ENCODE measurements at places on chromosomes 6 and 20.

GRCh38 chr20:17808357-17808756 lies 108.6 kb downstream of the BANF2 start:
- DNase-seq: no peak

- peak; percentile 31 for DNase-seq
Observed at GRCh38 chr20:38434301-38434741, 807 bp downstream of the SNHG17 start.

- DNase-seq: no peak
Observed at GRCh38 chr6:33279971-33280511, 3.1 kb downstream of the B3GALT4 start.

GRCh38 chr20:58706975-58707681 lies 14.5 kb downstream of the NPEPL1 start:
- peak; percentile 12 for DNase-seq

GRCh38 chr6:37324131-37325033 lies 29.4 kb upstream of the RNF8 start:
- no peak for DNase-seq

GRCh38 chr20:44609516-44610312 lies 27.3 kb downstream of the PKIG start:
- peak; percentile 79 for DNase-seq

DNA sequence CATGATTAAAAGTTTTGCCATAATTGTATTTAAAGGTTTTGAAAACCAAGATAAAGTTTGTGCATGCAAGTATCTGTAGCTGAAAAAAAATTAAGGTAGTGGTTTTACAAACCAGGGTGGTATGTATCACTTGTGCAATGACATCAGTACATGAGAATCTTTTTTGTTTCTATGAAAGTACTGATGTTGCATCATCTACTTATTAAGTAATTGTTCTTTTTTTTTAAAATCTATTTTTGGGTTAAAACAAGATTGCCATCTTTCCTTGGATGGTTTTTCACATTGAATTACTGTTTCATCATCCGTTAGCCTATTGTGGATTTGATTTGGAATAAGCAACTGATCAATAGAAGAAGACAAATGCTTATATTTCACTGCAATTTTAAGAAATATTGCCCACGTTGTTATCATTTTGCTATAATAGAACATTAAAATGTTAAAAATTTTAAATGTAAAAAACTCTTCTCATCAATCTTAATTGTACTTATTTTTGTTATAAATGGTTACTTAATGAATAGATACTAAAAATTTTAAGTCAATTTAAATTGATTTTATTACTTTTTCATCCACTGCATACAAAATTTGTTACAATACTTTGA lies 39.8 kb upstream of the TAGAP start:
- no peak for DNase-seq

DNA sequence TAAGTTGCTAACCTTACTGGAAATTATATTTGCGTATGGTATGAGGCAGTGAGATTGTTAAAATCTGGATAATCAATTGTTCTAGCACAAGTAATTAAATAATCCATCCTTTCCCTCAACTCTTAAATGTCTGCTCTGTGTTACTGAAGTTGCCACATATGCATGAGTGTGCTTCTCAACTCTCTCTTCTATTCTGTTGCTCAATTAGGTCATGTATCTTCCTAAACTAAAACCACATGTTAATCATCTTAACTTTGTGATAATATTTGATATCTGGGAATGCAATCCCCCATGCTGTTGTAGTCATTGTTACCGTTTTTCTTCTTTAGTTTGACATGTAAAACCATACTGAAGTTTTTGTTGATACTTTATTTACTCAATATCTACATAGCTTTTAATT lies 63.5 kb upstream of the STMND1 start:
- no peak for DNase-seq

GRCh38 chr6:34238585-34239499 lies 2.2 kb downstream of the HMGA1 start:
- no peak for DNase-seq

DNA sequence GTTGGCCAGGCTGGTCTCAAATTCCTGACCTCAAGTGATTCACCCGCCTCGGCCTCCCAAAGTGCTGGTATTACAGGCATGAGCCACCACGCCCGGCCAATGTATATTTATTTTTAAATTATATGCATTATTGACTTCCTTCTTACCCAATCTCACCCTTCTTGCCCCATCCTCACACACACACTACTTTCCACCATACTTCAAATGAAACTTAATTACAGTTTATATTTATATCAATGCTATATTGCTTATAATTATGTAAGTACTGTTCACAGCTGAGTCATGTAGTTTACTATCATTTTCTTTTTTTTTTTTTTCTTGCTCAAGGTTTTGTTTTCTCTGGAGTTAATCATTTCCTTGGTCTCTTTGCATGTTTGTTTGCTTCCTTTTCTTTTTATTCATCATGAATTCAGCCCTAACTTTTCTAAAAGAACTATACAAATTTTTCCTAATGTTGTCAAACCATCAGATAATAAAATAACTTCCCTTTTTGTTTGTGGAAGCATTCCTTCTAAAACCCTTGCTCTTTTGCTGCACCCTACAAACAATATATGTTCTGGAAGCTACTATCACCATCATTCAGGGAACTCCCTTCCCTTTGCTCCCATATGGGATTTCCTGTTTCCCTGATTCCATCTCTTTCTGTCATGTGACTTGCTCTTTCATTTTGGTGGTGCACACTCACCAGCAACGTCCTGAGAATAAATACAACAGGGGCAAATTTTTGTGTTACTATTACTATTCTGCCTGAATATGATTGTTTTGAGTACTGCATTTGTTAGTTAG lies 201.7 kb upstream of the SASH1 start:
- DNase-seq: no peak

DNA sequence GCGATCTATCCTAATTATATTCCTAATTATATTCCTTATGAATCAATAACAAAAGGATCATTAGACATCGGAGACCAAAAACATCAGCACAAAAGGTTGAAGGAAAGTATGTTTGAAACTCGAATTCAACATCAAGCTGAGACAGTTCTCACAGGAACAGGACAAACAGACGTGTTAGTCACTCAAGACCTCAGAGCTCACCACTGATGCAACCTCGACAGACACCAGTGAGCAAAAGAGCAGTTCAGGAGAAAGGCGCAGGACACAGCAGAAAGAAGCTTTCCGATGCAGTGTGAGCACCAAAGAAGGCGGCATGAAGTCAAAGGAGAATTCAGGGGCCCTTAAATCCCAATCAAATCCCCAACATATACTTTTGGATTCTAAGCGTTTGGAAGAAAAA lies 6.3 kb upstream of the RAMACL start:
- DNase-seq: no peak

- no peak for DNase-seq
Observed at GRCh38 chr6:3343089-3343883, 84.5 kb downstream of the PSMG4 start.

GRCh38 chr20:22288957-22289356 lies 295.4 kb downstream of the FOXA2 start:
- no peak for DNase-seq

GRCh38 chr20:34401741-34402455 lies 38.8 kb downstream of the ITCH start:
- DNase-seq: no peak

- DNase-seq: no peak
Observed at GRCh38 chr20:25553819-25554296, 31.5 kb downstream of the NINL start.

DNA sequence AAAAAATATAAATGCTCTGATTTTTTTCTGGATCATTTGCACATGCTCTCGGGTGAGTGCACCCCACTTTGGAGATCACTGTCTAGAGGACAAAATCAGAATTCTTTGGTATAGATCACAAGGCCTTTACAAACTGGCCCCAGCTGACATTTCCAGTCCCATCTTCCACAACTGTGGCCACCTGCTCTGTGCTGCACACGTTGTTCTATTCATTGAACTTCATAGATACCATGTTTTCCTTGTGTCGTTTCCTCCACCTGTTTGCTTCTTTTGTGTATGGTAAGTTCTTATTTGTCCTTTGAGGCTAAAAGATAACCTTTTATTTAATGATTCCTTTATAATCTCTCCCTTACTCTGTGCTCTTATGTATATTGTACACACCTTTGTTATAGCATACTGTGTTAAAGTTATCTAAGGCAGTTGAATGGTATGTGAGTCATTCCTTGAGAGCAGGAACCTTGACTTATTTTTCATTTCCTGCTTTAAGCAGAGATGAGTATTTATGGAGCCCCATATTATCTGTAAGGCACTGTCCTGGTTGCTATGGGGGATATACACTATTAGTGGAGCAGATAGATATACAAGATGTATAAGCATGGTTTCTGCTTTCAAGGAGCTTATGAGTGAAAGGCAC lies 12.0 kb upstream of the SLC17A5 start:
- DNase-seq: no peak

DNA sequence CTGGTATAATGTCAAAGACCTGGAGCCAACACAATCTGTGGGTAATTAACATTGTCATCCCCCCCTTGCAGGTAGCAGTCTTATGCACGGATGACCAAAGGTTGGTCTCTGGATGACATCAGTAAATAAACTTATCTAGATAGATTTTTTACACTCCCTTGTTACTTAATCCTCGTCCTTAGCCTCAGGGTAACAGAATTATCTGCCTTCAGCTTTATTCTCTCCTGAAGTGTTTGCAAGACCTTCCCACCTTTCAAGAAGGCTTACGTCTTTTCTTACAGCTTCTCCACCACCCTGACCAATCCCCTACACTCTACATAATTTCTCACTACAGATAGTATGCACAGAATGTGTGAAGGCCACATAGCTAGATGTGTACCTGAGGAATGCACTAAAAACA lies 434.8 kb upstream of the HTR1E start:
- DNase-seq: no peak

GRCh38 chr20:56527521-56527920 lies 3.0 kb downstream of the FAM209A start:
- no peak for DNase-seq

GRCh38 chr6:62236784-62237183 lies 49.2 kb downstream of the KHDRBS2 start:
- no peak for DNase-seq

DNA sequence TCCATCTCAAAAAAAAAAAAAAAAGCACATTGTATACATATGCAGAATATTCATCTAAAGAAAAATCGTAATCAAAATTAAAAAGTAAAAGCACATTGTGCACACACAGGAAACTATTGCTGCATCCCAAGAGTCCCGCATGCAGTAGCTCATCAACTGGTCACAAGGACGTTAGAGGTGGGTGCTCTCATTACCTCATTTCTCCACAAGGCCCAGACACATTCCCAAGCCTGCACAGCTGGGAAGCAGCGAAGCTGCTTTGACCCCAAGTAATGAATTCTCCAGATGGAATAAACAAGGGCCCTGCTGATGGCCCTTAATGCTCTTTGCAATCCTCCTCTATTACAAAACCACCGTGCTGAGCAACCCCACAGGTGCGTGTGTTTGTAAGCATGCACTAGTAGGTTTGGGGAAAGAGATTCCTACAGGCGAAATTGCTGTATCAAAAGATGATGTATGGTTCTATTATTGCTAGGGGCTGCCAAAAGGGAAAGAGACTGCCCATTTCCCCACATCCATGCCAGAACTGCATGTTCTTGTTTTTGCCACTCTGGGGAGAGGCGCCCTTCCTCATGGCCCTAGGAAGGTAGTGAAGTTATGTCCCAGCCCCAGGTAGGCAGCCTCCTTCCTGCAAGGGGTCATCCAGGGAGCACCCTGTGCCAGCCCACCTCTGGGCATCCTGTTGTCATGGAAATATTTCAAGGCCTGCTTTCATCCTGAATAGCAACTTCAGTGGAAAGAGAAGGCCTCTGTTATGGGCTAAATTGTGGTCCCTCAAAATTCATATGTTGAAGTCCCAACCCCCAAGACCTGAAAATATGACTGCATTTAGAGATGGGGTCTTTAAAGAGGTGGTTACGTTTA lies 34.6 kb upstream of the PTGIS start:
- DNase-seq: no peak

DNA sequence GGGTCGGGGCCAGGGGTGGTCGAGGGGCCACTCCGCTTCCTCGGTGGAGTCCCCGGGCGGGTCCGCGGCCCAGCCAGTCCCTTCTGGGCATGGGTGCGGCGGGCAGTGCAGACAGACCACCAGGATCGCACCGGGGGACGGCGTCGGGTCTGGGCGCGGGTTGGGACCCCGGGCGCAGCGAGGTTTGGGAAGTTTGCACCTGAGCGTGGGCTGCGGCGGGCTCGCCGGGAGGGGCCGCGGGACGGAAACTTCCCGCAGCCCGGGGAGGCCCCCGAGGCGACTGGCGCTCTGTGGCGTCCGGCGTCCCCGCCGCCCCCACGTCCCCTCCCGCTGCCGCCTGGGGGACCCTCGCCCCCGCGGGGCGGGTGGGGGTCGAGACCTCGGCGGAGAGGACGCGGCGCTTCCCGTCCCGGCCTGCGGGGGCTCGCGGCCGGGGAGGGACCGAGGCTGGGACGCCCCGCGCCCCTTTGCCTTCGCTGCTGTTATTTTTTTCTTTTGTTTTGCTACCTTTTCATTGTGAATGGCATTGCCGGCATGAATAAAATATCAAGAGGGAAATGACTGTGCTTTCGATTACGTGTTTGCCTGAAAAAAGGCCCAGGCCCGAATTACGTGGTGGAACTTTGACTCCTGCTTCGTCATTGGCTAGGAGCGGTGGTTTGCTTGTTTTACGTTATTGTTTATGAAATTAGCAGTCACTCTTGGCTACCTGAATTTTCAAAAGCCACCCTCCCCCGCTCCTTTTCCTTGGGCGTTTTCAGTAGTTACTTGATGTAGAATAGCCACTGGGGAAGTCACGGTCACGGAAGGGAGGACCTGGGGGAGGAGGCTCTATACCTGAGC lies 703 bp downstream of the SNX9 start:
- DNase-seq: peak; percentile 68

DNA sequence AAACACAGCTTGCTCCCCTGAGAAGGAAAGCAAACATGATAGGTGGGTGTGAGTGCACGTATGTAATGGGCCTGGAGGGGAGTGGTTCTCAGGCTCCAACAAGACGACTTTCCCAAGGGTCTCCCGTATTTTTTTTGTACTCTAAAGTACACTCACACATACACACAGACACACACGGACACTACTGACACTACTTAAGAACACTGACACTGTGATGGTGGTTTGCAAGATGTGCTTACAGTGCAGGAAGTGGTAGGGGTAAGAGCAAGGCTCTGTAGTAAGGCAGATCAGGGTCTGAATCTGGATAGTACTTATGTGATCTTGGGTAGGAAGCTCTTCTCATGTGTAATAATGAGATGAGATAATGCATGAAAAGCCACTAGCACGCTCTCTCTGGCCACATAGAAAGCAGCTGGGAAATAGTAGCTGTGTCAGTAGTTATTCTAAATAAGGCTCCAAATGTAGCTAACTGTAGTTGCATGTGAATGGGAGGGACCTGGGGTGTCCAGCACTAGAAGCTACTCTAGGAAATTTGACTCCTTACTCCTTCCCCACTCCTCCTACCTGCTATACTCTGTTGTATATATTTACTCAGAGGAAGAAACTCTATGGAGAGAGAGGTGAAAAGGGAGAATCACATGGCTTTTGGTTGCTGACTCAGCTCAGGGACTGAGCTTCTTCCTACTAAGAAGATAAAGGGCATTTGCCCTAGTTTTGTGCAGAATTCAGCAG lies 8.4 kb upstream of the ZBTB24 start:
- DNase-seq: no peak
